ENCODE measurements at places on chromosomes 7 and 10.
A peak's percentile ranks its signal among the peaks of the same experiment; 100 is the strongest.

GRCh38 chr7:77696643-77697534, 630 bp downstream of the RSBN1L start:
- peak; percentile 80 for DNase-seq

GRCh38 chr7:27169658-27170425, 4.3 kb downstream of the HOXA10 start:
- DNase-seq: no peak

GRCh38 chr10:79602953-79603352, 7.8 kb upstream of the SFTPA1 start:
- DNase-seq: no peak

GRCh38 chr10:10977226-10977956, 40.3 kb upstream of the CELF2 start:
- DNase-seq: peak; percentile 25

GRCh38 chr7:133395551-133395950, 142.7 kb downstream of the EXOC4 start:
- DNase-seq: no peak

- DNase-seq: no peak
These were observed 17.0 kb downstream of the PRKCQ start for GRCh38 chr10:6563075-6563474.

- DNase-seq: no peak
These were observed 7.8 kb downstream of the SHH start for GRCh38 chr7:155804431-155804831.

- no peak for DNase-seq
These were observed 532.2 kb upstream of the CNTNAP2 start for GRCh38 chr7:145584401-145584800.

DNA sequence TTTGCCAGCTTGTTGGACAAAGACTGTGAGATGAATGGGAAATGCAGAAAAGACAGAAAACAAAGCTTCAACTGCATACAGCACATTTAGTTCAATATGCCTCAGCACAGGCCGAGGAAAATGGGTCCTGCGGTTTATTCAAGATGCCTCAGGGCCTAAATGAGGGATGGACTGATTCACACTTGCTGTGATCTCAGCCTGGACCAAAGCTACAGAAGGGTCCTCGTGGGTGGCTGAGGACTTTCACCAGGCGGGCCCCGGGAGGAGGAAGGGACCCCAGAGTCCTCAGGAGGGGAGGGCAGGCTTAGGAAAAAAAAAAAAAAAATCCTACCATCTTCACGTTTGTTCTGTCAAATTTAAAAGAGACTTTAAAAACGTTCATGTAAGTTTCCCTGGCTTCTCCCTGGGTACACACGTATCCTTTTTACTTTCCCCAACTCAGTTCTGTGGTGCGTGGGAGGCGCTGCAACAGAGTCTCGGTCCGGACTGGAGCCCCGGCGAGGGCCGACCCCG, 624 bp upstream of the ZNF783 start:
- peak; percentile 15 for DNase-seq

- no peak for DNase-seq
These were observed 330.4 kb downstream of the ARL4A start for GRCh38 chr7:13017881-13018280.

DNA sequence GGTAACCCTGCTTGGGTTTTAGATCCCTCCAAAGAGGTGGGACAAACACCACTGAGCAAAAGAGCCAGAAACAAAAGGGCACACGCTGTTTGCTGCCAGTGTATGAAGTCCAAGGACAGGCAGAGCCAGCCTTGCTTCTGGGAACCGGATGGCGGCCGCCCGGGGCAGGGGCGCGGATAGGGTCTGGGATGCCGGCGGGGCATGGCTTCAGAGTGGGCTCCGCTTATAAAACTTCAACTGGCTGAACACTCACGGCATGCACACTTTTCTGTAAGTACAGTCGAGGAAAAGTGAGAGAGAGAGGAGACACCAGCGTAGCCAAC, 62.6 kb downstream of the ASB13 start:
- no peak for DNase-seq

Data from hippocampal formation (tissue), 2 donors.